ENCODE measurements at places on chromosomes 5 and 9.

DNA sequence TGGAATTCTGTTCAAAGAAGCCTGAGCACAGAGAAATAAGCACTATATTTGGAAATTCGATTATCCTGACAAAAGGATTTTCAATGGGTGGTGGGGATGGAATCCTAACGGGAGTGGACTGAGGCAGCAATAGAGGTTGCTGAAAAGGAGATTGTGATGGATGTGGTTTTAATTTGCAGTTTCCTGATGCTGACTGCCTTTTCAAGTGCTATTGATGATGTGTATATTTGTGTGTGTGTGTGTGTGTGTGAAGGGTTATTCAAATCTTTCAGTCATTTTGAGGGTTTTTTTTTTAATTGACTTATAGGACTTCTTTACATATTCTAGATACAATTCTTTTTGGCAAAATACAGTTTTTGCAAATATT lies 614.5 kb downstream of the HINT1 start:
- no peak for DNase-seq

GRCh38 chr9:115400796-115401195 lies 282.8 kb upstream of the TNC start:
- no peak for DNase-seq

DNA sequence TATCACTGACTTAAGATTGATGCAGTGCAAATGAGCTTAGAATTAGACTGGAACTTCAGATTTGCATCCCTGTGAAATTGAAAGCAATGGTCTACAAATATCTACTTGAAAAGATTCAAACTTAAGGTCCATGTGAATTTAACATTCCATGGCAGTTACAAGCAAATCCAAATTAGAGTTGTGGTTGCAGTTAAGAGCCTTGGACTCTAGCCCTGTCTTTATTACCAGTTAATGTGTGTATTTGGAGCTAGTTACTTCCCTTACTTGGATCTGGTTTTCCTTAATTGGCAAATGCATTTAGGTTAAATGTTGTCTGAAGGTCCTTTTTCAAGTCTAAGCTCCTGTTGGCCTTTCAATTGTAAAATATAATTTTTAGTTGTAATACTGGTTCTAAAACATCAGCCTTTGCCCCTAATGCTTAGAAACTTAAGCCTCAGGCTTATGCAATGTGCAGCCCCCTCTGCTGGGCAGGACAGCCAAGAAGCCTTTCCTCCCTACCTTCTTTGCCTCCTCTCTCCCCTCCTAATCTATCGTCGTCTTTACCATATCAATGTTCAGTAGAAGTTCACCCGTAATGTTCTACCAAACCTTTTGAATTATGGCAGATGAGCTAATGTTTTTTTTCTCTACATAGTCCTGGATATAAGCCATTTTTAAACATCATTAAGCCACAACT lies 59.5 kb downstream of the ERMP1 start:
- no peak for DNase-seq

- no peak for DNase-seq
Observed at GRCh38 chr9:107878462-107878861, 388.9 kb upstream of the KLF4 start.

DNA sequence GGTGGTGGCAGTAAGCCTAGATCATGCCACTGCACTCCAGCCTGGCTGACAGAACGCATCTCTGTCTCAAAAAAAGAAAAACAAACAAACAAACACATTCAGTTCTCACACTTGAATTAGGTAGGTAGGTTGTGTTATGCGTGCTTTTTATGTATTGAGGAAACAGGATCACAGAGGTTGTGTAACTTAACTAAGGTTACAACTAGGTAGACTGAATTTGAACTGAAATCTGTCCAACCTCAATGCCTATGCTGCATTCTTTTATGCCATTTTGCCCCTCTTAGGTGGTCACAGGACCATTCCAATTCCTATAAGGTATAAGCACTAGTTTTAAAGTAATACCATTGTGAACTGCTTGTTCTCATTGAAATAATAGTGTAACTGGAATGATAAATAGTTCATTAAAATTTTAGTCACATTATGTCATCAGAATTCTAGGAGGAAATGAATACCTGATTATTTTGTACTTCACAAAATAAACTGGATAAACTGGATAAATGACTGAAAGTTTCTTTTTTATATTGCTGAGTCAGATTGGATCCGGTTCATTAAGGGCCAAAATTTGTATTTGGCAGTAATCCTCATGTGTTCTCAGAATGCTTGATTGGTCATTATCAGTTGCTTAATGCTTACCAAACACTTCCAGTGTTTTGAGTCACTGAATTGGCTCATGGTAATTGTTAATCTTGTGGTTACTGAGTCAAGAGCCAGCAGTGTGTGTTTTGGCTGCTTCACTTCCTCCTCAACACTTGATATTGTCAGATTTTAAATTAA lies 7.1 kb downstream of the UBAP1 start:
- DNase-seq: no peak

DNA sequence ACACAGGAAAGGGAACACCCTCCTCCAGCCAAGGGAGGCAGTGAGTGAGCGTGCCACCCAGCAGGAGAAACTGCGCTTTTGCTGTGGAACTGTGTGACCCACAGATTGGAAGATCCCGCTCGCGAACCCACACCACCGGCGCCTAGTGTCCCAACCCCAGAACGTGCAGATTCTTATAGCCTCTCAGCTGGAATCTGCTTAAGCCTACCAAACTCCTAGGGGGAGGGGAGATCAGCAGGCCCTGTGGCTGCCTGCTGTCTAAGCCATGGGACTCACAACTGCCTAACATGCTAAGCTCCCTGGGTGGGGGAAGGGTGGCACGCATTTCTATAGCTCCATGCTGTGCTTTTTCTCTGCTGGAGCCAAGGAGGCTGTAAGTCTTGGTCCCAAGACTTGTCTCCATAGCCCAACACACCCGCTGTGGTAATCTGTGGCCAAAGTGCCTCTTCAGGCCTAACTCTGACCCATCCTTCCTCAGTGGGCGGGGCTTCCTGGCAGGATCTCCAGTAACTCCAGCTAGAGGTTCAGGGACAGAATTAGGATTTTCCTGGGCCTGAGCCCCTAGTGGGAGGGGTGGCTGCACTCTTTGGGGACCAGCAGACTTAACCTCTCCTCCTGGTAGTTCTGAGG lies 485.0 kb downstream of the TAF11L14 start:
- no peak for DNase-seq

GRCh38 chr5:69492391-69492922 lies at the start of gene OCLN:
TSS of gene OCLN (plus strand) at chr5:69492790. CDS start at chr5:69504245, 11,455 bp downstream.
- DNase-seq: peak; percentile 32

All from activated CD4-positive, alpha-beta T cell treated with anti-CD3 and anti-CD28 coated beads for 48 hours (primary cell).